ENCODE measurements at places on chromosomes 7 and 10.

GRCh38 chr10:34164029-34164428 is 651.1 kb downstream of the PARD3 start:
- DNase-seq = no peak

DNA sequence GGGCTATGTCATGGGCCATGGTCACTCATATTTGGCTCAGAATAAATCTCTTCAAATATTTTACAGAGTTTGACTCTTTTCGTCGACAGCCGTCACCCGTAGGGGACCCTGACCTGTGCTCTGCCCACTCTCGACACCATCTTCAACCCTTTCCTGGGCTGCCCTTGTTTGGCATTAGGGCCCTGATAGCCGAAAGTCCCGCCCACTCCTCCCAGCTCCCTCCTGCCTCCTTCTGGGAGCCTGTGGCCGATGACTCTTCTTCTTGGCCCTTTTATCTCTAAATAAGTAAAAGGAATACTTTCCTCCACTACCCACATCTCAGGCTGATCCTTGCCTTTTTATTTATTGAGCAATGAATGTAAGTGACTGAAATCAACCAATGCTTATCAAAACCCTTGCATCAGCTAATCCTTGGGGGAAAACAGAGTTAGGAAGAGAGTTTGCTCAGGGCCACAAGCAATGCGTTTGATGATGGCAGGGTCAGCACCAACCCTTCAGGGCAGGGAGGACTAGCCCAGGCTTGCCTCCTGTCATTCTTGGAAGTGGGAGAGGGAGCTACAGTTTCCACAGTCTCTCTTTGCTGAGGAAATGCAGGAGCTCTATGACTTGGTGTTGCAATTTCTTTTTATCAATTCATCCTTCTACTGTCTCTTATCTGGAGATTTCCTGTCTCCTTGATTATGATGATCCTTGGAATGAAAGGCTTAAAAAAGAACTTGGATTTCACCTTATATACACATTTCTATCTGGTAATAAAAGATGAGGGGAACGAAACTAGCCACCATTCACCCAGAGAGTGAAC is 218.2 kb upstream of the PODXL start:
- DNase-seq = no peak

DNA sequence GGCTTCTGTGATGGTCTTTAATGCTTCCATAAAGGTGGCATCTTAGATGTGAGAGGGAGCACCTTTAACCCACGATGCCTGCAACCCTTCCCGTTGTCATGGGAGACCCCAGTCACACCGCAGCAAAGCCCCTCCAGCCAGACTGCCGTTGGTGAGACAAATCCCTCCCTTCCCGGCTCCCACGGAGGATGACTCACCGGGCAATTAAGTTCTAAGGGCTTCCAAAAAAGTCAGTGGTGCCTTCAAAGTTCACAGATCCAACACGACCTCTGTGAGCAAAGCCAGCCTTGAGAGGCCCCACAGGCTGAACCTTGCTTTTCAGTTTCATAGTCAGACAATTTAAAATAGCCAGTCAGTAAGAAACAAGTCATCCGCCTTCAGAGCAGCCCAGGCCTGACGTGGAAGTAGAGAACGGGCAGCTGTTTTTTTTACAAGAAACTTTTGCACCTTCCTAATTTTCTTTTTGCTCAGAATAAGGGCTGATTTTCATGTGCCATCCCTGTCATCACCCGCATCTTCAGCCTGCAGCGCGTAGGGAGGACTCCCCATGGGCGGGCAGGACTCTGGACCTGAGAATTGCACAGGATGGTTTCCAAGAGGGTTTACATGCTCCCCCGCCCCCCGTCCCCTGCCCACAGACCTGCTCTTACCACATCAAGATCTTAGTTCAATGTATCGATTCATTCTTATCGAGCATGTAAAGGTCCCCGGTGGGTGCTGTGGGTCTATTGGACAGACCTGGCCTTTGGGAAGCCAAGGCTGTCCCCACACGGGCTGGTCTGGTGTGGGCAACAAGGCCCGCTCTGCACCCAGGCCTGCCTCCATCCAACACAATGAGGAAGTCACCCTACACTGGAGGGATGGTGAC is 333.9 kb downstream of the DNAJB6 start:
- DNase-seq = no peak

DNA sequence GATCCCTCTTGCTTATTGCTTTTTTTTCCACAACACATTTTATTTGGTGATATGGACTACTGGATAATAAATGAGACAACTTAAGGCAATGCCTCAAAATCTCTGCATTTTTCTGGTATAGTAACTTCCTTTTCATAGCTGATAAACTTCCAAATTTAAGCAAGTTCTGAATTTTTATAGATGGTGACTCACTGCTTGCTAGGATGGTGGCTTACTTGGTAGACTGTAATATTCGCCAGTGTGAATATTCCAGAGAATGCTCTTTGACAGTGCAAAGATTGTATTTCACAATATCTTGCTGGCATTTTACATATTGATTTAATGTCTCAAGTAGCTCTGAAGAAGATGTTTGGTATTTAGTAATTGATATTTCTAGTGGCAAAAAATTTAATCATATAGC is 472.4 kb downstream of the TFEC start:
- no peak for DNase-seq

- no peak for DNase-seq
These were observed 81.7 kb downstream of the RNF32 start for GRCh38 chr7:156722043-156722826.

GRCh38 chr7:28005075-28005846 is 175.3 kb downstream of the JAZF1 start:
- no peak for DNase-seq

GRCh38 chr7:24602860-24603456 is 29.7 kb downstream of the PALS2 start:
- no peak for DNase-seq

- DNase-seq = no peak
These were observed 404.3 kb downstream of the SFMBT2 start for GRCh38 chr10:7006566-7006965.

GRCh38 chr10:34292675-34293074 is 522.4 kb downstream of the PARD3 start:
- no peak for DNase-seq

DNA sequence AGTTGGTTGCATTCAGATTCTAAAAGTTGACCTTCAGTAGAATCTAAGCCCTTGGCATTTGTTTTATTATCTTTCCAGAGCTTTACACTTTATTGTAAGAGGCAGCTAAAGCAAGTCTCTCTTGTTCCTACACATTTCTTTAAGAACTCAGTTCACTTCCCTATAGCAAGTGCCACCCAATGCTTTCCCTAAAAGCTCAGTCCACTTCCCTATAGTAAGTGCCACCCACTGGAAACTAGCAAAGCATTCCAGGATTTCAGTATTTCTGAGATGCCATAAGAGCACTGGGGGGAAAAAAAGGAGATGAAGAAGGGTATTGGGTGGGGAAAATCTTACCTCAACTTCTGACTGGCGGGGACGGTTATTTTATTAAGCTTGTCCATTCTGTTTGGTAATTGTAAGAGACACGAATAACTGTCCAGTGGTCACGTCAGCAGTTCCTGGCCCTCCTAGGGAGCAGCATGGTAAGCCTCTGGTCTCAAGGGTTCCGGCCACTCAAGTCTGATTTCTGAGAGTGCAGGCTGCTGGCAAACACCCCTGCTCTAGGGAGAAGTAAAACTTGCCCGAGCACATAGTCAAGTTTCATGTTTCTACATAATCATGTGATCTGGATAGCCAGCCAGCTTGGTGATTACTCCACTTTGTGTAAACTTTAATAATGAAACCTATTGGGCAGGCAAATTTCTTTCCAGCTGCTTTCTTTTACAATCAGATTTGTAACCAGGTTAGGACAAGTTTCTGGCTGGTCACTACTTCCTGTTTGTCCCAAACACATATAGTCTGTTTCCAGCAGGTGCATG is at the start of gene BLNK:
Gene BLNK, minus strand, starts transcription at position 554 of the 800 bp plus-strand sequence. Its CDS starts 171 bp downstream, at position 383.
- peak; percentile 45 for DNase-seq

GRCh38 chr7:37782166-37782565 is 66.2 kb upstream of the NME8 start:
- no peak for DNase-seq

DNA sequence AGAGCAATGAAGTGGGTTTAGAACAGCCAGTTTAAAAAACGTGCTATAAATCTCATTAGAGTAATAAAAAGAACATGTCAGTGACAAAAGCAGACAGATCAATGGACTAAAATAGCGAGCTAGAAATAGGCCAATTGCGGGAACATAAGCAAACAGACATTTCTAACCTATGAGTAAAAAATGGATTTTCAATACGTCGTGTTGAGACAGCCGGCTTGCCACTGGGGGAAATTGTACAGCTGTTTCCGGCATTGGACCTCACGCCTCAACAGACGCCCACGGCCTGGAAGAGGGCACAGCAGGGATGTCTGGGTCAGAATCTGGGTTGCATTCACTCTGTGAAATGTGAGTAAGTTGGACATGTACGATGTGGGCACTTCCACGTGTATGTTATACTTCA is 92.9 kb downstream of the SVOPL start:
- no peak for DNase-seq

Data from left renal pelvis (tissue), 4 donors.